ENCODE measurements at places on chromosomes 1 and 21.

DNA sequence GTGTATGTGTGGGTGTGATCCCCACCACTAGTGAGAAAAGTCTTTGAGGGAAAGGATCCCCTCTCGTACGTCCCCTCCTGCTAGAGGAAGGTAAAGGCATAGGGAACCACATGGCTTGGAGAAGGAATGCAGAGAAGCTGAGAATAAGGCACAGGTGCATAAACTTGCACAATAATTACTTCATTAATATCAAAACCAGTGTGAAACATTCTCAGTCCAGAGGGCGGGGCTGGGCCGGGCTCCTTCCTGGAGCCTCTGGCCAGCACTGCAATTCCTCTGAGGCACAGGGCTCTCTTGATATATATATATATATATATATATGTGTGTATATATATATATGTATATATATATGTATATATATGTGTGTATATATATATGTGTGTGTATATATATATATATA is 162.6 kb downstream of the TSEN15 start:
- no peak for DNase-seq

- DNase-seq = no peak
Measured at GRCh38 chr1:230385930-230386329, 40.2 kb downstream of the PGBD5 start.

DNA sequence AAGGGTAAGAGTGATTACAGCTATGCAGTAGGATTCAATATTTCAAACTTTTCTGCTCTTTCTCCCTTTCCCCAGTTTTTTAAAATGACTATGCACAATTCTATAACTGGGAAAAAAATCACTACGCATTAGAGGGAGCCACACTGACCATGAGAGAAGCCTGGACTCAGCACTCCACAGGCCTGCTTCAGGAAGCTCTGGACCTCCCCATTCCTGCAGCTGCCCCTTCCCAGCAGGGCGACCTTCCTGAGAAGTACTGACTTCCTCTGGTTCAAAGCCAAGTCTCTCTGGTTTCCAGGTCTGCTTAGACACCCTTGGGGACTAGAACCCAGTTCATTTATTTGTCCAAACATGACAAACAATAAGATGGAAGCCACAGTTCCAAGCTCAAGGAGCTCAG is 42.0 kb upstream of the CLSTN1 start:
- no peak for DNase-seq

- no peak for DNase-seq
Measured at GRCh38 chr1:55314740-55315139, 99.6 kb upstream of the USP24 start.

DNA sequence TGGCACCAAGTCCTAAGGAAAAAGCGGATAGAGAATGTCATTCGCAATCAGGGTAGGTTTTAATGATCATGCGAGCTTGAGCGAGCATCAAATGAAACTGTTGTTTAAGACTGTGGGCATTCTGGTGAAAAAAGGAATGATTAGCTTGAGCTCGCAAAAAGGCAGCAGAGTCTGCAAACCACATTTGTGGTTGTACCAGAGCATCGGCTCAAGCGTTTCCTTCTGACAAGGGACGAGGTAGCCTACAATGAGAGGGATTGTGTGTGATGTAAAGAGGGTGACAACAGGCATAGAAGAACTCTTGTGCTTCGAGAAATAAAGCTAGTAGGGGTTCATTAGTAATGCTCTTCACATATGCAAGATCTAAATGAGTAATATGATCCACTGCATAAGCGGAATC is 11.1 kb upstream of the CD48 start:
- DNase-seq = no peak

DNA sequence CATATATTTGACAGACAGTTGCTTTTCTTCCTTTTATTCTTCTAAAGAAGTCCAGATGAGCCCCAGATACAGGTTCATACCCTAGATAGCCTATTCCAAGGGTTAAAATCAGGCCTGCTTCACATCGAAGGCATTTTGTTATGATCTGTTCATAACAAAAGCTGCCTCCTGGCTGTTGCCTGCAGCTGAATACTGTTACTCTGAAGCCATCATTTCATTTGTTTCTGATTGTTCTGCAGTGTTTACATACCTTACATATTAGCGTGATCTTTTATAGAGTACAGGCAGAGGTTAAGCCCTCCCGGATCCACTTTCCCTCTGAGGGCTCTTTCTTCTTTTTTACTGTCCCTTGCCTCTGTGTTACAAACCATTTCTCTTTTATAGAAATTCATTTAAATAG is 219.0 kb upstream of the HOOK1 start:
- no peak for DNase-seq

GRCh38 chr1:27868932-27869718 is 3.2 kb upstream of the THEMIS2 start:
- DNase-seq = peak; percentile 65

DNA sequence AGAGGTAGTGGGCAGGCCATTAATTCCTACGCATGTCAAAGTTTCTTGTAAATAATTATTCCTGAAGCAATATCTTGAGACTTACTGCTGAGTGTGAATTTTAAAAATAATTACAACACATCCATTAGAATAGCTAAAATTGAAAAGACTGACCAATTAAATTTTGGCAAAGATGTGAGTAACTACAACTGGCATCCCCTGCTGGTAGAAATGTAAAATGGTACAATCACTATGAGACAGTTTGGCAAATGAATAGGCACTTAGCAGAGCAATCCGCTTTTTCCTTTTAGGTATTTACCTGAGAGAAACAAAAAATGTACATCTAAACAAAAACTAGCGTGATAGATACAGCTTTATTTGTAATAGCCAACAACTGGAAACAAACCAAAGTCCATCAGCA is 798.9 kb downstream of the BRINP3 start:
- DNase-seq = no peak

- DNase-seq = peak; percentile 28
Measured at GRCh38 chr1:46302641-46303037, 777 bp downstream of the LRRC41 start.

All from activated naive CD4-positive, alpha-beta T cell treated with Interleukin-2 at 50 U/mL for 16 hours (primary cell).